T47D (cell line): ENCODE measurements at places on chromosomes 4 and X.

GRCh38 chr4:130563185-130563888 lies 1467.4 kb downstream of the C4orf33 start:
- peak; percentile 67 for DNase-seq

DNA sequence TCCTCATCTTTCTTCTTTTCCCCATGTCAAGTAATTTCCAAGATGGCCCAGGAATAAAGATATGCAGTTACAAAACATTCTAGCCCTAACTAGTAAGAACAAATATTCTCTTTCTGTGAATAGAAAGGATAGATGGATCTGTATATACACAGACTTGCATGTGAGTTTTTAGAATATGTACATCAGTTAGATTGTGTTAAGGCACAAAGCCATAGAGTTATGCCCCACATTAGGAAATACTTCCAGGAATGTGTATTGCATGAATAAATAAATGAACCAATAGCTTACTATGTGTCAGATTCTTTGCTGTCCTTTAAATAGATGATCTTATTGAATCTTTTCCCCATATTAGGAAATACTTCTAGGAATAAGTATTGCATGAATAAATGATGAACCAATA lies 46.0 kb upstream of the TMPRSS11E start:
- DNase-seq = no peak

- no peak for DNase-seq
Measured at GRCh38 chr4:26001413-26001812, 87.4 kb downstream of the SMIM20 start.

DNA sequence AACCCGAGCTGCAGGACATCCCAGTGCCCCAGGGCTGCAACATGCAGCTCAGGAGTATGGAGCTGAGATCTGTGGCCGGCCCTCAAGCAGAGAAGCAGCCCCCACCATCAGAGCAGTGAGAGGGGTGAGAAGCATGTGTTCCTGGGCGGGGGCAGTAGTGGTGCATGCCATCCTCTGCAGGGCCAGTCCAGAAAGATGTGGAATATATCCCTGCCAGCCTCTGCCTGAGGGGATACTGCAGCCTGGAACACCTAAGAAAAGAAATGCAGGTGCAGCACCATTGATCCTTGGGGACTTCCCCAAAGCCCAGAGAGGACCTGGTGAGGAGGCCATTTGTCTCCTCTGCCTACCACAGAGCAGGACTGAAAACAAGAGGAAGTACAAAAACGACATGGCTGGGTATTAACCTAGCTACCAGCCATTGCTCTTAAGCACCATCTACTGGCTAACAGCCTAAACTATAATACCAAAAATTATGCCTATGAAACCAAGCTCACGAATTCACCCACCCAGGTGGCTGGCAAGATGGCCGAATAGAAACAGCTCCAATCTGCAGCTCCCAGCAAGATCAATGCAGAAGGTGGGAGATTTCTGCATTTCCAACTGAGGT lies 158.8 kb downstream of the ADGRA3 start:
- no peak for DNase-seq

- no peak for DNase-seq
Measured at GRCh38 chrX:40660381-40660780, 13.0 kb upstream of the CXorf38 start.

DNA sequence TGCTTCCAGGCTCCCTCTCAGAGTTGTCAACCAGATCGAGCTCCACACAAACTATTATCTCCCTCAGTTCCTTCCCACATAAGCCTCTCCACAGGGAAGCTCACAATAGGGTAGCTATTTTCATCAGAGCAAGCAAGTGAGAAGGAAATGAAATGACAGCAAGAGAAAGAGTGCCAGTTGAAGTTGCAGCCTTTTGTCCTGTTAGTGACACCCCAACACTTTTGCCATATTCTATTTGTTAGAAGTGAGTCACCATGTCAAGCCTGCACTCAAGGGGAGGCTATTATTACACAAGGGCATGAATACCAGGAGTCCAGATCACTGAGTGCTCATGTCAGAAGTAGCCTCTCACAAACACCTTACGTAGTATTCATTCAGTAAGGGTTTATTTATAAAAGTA lies 266.3 kb upstream of the NOCT start:
- DNase-seq = no peak

- no peak for DNase-seq
Measured at GRCh38 chr4:151527699-151528098, 118.7 kb downstream of the FHIP1A start.
